ENCODE measurements at places on chromosomes 12 and 14.
A peak's percentile ranks its signal among the peaks of the same experiment; 100 is the strongest.

- DNase-seq, result no peak
Measured at GRCh38 chr14:103762036-103762435, 46.4 kb downstream of the ZFYVE21 start.

GRCh38 chr12:3614806-3615466 is 123.9 kb downstream of the PRMT8 start:
- DNase-seq, result peak; percentile 77

DNA sequence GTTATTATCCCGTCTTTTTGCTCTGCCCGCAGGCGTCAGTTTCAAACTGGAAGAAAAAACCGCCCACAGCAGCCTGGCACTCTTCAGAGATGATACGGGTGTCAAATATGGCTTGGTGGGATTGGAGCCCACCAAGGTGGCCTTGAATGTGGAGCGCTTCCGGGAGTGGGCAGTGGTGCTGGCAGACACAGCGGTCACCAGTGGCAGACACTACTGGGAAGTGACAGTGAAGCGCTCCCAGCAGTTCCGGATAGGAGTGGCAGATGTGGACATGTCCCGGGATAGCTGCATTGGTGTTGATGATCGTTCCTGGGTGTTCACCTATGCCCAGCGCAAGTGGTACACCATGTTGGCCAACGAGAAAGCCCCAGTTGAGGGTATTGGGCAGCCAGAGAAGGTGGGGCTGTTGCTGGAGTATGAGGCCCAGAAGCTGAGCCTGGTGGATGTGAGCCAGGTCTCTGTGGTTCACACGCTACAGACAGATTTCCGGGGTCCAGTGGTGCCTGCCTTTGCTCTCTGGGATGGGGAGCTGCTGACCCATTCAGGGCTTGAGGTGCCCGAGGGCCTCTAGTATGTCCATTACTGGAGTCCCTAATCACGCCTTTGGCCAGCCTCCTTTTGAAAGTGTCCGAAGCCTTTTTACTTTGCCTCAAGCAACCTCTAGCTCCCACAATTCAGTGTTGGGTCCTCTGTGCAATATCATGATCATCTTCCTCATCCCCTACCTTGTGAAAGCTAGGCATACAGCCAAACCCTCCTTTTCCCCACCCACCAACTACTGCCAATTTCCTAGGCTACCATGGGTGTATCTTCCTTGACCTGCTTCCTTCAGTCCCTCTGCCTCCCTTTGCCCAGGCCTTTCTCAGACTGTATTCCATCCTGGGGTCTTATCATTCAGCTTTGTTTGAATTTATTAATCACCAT is 891 bp downstream of the SPRYD4 start:
- no peak for DNase-seq

DNA sequence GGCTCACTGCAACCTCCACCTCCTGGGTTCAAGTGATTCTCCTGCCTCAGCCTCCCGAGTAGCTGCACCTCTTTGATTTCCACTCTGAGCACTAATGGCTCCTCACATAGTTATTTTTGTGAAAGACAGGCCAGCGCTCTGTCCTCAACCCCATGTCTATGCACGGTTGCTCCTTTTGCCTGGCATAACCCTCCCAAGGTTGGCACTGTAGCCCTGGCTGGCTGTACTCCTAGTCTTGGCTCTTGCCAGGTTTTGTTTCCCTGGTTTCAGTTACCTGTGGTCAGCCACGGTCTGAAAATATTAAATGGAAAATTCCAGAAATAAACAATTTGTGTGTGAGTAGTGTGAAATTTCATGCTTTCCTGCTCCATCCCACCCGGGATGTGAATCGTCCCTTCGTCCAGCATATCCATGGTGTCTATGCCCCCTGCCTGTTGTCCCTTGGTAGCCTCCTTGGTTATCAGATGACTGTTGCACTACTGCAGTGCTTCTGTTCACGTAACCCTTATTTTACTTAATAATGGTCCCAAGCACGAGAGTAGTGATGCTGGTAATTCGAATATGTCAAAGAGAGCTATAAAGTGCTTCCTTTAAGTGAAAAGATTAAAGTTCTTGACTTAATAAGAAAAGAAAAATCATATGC is 12.3 kb upstream of the DCD start:
- no peak for DNase-seq

DNA sequence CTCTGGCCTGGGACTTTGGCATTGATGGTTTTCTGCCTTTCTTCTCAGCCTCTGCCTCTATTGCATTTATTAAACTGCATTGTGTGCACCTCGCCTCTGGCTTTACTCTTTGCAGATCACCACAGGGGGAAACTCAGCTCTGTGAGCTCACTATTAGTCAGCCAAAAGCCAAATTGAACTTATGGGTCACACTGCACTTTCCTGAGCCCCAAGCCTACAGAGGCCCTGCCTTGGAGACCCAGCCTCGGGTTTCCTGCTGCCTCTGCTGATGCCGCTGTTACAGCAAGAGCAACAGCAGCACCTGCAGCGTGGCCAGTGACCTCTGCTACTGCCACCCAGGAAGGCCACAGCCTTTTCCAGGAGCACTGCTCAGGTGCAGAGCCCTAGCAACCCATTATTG is 122.5 kb downstream of the DAD1 start:
- DNase-seq, result no peak

DNA sequence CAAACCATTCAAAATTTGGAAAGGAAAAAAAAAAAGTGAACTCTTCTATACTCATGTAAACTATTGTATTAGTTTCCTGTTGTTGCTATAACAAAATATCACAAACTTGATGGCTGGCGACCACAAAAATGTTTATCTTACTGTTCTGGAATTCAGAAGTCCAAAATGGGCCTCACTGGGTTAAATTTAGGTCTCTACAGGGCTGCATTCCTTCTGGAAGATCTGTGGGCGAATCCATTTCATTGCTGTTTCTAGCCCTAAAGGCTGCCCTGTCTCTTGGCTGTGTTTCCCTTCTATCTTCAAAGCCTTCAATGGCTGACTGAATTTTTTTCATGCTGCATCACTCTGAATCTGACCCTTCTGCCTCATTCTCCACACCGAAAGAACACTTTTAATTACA is 105.1 kb upstream of the NAV3 start:
- DNase-seq, result no peak

DNA sequence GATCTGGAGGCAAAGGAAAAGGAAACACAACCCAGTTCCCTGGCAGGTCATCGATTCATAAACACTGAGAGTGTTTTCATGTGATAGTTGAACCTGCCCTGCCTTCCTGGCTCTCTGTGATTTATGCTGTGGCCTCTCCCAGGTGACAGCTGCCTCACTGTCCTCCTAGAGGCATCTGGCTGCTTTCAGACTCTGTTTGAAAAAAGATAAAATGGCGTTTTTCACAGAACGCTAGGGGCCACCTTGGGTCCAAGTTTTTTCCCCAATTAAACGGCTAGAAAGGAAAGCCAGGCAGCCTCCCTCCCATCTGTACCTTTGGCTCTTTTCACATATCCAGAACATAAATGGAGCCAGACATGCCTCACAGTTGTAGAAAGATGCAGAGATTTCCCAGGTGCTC is 252.6 kb upstream of the CCDC196 start:
- no peak for DNase-seq

- DNase-seq, result no peak
Measured at GRCh38 chr14:22601996-22602395, 3.9 kb downstream of the ABHD4 start.

DNA sequence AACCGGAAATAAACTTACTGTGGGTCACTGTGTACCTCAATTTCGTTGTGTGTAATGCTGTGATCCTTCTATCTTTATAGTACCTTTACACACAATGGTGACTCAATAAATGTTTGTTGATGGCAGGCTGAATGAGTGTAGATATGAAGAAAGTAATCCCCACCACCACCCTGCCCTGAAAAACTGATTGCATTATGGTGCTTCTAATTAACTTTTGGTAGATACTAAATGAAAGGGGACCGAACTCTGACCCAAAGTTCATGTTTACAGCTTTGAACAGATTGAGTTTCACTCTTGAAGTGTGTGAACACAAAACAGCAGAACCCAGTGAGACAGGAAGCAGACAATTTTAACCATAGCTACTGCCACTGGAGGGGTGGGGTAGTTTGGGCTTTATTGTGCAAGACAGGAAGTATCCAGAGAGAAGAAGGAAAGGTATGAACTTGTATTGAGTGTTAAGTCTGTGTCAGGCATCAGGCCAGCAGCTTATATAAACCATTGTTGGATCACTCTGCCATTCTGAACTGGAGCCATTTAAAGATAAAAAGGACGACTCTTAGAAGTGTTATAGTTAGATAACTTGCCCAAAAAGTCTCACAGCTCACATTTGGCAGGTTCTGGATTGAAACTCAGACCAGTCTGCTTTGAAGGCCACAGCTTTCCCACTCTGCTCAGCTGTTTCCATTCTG is 197.0 kb upstream of the AMIGO2 start:
- DNase-seq, result peak; percentile 96

DNA sequence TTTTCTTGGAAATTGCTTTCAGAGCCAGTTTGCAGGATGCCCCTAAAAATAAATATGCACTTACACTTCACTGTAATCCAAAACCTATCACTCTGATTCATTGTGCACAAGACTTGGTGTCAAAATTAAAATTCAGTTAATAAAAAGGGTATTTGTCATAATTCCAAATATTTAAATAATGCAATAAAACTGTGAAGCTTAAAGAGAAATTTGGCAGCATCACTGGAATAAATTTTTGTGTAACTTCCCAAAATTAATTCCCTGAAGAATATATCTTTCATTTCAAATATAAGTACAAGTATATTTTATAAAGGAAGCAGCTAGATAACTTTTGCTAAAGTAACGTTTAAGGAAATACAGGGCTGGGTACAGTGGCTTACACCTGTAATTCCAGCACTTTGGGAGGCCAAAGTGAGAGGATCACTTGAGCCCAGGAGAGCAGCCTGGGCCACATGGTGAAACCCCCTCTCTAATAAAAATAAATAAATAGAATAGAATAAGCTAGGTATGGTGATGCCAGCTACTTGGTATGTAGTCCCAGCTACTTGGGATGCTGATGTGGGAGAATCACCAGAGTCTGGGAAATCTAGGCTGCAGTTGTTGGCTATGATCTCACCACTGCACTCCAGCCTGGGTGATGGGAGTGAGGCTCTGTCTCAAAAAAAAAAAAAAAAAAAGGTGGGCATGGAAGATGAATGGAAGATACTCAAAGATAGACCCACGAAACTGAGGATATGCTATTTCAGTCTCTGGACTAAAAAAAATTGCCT is 233.8 kb downstream of the FBXL14 start:
- DNase-seq, result no peak

DNA sequence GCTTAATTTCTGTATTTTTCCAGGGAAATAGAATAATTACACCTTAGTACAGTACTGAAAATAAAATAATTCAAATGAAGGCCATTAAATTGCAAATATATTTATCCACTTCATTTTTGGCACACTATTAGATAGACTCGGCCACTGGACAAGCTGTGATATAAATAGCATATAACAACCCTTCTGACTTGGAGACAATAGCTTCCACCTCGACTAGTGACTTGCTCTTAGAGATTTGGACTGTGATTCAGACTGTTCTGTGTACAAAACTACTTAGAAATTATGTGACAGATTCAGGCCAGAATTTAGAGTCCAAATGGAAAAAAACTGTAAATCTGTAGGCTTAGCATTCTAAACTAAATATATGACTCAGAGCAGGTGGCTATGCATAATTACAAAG is 949.9 kb downstream of the LRFN5 start:
- DNase-seq, result no peak

Measured in lung (tissue), 17 donors.